MCF 10A (cell line): ENCODE measurements at places on chromosomes 4 and X. TPM values are rescaled to one million over a fixed set of nuclear protein-coding genes. Genes with fewer than 3 reads are reported as not detected.
A peak's percentile ranks its signal among the peaks of the same experiment; 100 is the strongest.

The CHRDL1 gene
- not detected in 2 replicates for total RNA-seq

The GPR78 gene
- not detected in 2 replicates for total RNA-seq

The MAGEA12 gene
- not detected in 2 replicates for total RNA-seq

The TDO2 gene
- total RNA-seq: not detected in 2 replicates

The ASMT gene
- not detected in 2 replicates for total RNA-seq

The RIPPLY1 gene
- not detected in 2 replicates for total RNA-seq

The CLIC2 gene
- total RNA-seq: 6.0 and 9.2 TPM in 2 replicates

The ITM2A gene
- total RNA-seq: not detected in 2 replicates

The TET2 gene
- total RNA-seq: 20.5 and 20.9 TPM in 2 replicates

The ATRX gene
- total RNA-seq: 57.3 and 70.2 TPM in 2 replicates

The SLC25A6 gene
- total RNA-seq: 319 and 463 TPM in 2 replicates

The EXOSC9 gene
- total RNA-seq: 29.2 and 30.9 TPM in 2 replicates

DNA sequence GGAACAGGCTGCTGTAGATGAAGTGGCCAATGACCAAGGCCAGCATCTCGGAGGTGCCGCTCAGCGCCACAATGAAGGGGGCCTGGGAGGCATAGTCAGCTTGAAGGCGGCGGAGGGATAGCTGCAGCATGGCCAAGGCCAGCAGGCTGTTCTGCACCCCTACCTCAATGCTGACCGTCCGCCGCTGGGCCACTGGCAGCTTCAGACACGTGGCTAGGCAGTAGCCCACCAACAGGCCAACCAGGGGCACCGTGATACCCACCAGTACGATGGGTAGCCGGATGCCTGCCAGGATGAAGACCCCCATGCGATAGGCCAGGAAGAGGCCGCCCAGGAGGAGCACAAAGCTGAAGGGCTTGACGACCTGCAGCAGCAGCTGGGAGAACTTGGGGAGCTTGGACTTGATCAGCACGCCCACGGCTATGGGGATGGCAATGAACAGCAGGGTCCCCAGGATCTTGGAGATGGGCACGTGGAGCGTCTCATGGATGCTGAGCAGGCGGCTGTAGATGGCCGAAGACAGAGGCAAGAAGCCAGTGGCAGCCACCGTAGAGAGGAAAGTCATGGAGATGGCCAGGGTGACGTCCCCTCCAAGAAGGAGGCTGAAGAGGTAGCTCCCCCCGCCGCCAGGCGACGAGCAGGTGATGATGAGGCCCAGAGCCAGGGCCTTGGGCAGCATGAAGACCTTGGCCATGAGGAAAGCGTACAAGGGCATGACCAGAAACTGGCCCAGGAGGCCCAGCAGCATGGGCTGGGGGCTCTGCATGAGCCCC, 1.3 kb upstream of the UBL4A start:
- DNase-seq: no peak

DNA sequence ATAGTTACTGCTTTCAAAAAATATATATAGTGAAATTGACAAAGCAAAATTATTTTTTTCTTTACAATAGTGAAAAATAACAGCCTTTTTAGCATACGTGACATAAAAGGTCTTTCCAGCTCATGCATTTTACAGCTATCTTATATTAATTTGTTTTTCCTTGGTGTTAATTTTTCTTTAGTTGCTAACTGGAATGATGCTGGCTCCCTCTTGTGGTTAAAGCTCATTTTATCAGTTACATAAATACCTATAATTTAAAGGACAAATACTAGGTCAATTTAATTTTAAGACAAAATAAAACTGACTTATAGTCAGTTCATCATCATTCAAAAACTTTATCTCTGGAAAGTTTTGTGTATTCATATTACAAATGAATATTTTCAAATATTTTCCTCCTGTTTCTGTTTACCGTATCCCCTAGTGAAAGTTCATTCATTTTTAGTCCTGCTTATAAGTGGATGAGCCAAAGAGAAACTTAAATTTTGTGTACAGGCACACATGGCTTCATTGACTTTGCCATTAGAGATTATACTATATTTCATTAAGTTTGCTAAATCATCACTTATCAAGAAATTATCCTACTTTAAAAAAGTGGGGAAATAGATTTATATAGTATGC, 9.9 kb upstream of the ANAPC4 start:
- peak; percentile 58 for DNase-seq

GRCh38 chrX:55452833-55453124, 852 bp downstream of the MAGEH1 start:
- no peak for DNase-seq

DNA sequence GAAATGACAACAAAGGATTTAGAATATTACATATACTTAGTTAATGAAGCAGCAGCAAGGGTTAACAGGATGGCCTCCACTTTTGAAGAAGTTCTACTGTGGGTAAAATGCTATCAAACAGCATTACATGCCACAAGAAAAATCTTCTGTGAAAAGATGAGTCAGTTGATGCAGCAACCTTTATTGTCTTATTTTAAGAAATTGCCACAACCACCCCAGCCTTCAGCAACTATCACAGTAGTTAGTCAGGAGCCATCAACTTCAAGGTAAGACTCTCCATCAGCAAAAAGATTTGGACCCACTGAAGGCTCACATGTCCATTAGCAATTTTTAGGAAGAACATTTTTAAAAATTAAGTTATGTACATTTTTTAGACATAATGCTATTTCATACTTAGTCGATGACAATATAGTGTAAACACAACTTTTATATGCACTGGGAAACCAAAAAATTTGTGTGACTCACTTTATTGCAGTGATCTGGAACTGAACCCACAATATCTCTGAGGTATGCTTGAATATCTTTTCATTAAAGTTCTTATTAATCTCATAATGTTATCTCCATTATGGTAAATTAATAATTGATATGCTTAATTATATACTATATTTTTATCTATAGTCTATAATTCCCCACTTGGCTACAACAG, 81.2 kb downstream of the SPCS3 start:
- peak; percentile 51 for DNase-seq

GRCh38 chr4:169222761-169223160, 48.0 kb downstream of the SH3RF1 start:
- DNase-seq: no peak

- no peak for DNase-seq
These were observed 80.3 kb upstream of the STS start for GRCh38 chrX:7067256-7067655.

- DNase-seq: no peak
These were observed 35.2 kb downstream of the WDFY3 start for GRCh38 chr4:84931274-84931673.

GRCh38 chrX:151920101-151920500, 7.4 kb downstream of the MAGEA4 start:
- no peak for DNase-seq

DNA sequence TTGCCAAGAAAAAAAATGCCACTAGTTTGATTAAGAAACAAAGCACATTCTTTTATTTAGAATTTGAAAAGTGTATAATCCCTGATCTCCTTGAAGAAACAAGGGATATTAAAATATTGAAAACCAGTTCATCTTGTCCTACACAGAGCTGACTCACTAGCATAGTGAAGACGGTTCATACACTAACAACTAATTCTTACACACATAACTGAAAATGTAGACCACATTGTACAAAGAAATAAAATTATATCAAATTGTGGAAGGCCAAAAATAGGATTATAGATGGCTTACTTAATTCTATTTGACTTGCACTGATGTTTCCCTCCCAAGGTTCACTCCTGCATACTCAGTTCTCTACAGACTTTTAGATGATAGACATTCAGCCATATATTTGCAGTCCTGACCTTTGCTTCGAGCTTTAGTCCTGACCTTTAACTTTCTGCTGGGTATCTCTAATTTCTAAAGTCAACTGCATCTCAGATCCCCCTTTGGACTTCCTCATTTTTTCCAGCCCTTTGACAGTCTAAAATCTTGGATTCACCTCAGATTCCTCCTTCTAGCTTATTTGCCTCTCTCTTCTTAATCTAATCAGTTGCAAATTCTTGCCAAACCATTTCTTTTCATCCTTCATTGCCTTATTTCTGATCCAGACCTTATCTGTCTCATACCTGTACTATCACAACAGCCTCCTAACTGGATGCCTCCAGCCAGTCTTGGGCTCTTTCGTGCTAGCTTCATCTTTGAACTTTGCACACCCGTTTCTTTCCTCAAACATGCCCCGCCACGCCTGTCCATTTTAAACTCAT, 4.5 kb upstream of the WWC2 start:
- no peak for DNase-seq

GRCh38 chr4:127616898-127617297, 15.9 kb upstream of the INTU start:
- no peak for DNase-seq

- no peak for DNase-seq
These were observed 40.1 kb upstream of the UGT2B7 start for GRCh38 chr4:69056150-69056549.

GRCh38 chr4:71453531-71453930, 114.7 kb downstream of the SLC4A4 start:
- DNase-seq: no peak

DNA sequence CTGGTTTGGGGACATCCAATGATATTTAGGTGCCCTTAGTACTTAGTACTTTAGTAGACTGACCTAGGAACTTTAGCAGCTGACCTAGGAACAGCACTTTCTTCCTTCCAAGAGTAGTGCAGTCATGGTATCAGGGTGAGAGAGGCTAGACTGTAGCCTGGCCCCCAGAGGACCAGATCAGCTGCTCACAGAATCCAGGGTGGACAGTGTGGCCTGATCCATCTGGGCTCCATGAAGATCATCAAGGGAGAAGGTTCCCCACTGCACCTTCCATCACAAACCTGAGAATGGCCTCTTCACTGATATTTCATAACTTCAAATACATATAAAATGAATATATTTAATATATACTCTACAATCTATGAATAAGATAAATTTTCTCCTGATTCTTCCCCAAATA, 59.0 kb upstream of the TLR3 start:
- no peak for DNase-seq

- DNase-seq: no peak
These were observed 9.1 kb upstream of the SLC25A5 start for GRCh38 chrX:119459181-119459580.

DNA sequence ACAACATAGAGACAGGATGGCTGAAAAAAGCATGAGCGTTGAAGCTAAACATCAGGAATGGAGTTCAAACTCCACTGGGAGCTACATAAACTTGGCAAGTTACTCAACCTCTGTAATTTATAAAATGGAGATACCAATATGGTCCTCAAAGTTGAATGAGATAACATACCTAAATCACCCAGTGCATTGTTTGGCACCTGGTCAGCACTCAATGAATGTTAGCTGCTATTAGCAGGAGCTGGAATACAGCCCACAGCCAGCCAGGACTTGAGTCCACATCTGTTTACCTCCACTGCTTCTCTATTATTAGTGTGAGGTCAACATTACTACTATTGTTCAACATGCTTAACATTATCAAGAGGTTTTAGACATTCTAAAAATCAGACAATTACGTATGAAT, 97.9 kb downstream of the NR3C2 start:
- DNase-seq: no peak

- DNase-seq: no peak
These were observed 39.1 kb upstream of the CDKN2AIP start for GRCh38 chr4:183405303-183405702.

DNA sequence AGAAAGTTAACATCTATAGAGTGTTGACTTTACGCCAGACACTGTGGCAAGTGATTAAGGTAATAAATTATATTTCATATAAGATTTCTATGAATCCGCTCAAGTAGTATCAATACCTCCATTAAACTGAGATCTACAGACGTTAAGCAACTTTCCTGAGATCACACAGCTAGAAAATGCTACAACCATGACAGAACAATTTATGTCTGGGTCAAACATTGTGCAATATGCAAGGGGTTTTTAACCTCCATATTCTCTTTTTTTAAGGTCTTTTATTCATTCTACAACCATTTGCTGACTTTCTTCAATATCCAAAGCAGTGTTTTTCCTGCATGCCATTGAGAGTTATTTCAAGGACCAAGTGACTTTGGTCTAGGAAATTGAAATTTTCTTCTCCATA, 10.9 kb downstream of the ASB5 start:
- no peak for DNase-seq

- no peak for DNase-seq
These were observed 53.9 kb downstream of the FAT1 start for GRCh38 chr4:186669735-186670134.

DNA sequence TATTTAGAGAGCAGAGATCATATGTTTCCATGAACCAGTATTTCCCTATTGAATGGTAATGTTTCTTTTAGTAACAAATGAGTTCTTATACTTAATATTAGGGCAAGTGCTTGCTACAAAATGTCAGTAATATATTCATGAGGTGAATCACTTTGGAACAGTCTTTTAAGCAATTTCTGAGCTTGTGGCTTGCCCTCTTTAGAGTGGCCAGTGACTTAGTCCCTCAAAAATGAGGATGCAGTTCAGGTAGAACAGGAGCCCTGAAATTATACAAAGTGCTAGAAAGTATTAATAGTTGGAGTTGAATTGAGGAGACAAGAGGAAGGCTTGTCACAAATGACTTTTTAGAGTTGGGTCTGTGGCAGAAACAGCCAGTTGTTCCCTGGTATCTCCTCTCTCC, 53.4 kb upstream of the PITX2 start:
- DNase-seq: no peak

GRCh38 chr4:82373486-82373815, 340 bp downstream of the HNRNPD start:
- DNase-seq: no peak

- DNase-seq: no peak
These were observed 50.9 kb downstream of the CORIN start for GRCh38 chr4:47786958-47787370.

DNA sequence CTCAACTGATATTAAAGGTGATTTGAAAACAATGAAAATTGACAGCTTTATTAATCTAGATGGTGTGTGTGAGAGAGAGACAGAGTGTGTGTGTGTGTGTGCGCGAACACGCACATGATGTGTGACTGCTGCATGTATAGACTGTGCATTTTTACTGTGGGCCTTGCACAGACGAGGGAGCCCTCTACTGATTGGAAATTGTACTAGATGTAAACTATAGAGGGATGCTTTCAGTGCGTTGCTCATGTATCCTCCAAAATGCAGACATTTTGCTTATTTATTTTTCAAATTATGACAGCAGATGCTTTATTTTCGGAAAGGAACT, 168.4 kb upstream of the GK2 start:
- DNase-seq: peak; percentile 51

GRCh38 chr4:100933628-100934027, 413.7 kb downstream of the PPP3CA start:
- DNase-seq: peak; percentile 42

DNA sequence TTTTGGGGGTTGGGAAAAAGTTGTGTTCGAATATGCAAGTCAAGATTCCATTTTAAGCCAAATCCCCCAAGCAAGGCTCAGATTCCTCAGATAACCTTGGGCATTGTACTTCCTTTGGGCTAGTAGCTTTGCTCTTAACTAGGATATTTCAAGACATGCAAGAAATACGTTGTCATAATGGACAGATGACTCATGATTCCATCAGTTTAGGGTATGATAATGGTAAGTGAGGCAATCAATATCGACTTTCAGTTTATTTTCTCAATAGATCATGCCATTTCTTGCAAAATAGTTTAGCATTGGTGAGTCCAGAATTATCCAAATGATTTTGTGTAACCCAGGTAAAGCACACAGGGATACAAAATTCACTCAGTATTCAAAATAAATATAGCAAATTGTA, 25.4 kb downstream of the CFAP299 start:
- DNase-seq: no peak
